Skeletal muscle cell (primary cell): ENCODE measurements at places on chromosomes 5 and 9.

DNA sequence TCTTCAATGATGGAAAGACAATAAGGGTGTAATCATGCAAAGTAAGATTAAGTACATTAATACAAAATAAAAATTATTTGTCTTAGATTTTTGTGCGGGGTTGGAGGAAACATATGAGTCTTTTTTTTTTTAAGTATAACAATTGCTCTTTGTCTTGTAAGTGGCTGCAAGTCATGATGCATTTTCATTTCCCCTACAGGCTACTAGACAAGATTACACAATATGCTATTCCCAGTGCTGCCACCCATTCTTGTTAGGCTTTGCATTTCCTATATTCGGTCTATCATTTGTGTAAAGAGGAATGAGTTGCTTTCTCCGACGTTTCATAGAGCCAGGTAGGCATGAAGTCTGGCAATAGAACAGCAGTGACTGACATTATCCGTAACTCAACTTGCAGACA, 294.2 kb upstream of the CYLC2 start:
- no peak for DNase-seq

GRCh38 chr5:173341961-173342430, 13.8 kb upstream of the STC2 start:
- no peak for DNase-seq

DNA sequence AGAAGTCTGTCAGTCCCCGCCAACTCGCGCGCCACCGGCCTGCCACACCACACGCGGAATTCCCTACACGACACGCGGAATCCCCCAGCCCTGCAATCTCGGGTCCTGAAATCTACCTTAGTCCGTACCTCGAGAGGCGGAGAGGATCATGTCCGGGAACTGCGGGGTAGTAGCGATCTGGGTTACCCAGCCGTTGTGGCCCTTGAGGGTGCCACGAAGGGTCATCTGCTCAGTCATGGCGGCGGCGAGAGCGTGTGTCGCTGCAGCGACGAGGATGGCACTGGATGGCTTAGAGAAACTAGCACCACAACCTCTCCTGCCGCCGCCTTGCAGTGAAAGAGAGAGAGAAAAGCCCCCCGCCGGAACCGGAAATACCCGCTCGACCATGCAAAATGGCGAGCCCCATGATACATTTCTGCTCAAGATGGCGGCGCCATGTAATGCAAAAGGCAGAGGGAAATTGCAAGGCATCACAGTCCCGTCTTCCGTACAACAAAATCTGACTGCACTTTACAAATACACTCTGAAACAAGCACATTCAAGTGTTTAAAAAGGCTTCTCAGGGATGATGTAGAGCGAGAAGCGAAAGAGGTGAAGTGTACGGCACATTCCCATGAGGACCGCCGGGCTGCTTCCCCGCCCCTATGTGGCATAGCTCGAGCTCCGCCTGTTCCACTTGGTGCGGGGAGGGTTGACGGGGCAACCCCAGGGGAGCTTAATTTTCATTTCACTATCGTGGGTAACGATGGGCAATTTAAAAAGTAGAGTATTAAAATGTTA, at the start of gene RACK1:
Gene RACK1 (minus strand): TSS at position 343 of the 780 bp plus-strand sequence. CDS start 106 bp downstream, at position 237.
- peak; percentile 60 for DNase-seq

- no peak for DNase-seq
These were observed 108.5 kb downstream of the RASGRF2 start for GRCh38 chr5:81068635-81069034.

- DNase-seq = no peak
These were observed 2.0 kb downstream of the ADCY2 start for GRCh38 chr5:7397937-7398336.

DNA sequence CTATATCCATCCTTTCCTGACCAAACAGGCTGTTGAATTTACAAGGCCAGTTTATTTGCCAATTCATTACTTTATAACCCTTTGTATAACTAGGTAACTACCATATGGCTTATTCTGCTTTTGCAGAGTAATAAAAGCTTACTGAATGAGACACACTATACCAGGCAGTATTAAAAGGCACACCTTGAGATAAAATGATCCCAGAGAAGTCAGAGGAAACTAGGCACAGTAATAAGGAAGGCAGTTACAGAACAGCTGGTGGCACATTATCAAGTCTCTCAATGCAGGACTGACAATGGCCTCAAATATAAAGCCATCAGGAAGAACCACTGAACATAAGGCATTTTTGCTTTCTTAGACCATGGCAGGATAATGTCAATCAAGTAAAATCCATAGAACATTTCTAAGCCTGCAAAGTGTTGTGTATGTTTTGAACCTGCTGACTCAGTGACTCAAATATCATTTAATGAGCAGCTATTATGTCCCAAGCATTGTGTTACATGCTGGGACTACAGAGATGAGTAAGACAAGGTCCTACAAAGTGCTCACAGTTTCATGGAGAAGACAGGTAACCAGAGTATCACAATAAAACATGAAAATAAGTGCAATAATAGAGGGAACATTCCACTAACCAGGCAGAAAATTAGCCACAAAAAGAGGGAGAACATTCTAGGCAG, 52.5 kb downstream of the OXCT1 start:
- DNase-seq = no peak

- no peak for DNase-seq
These were observed 132.1 kb downstream of the PDZD2 start for GRCh38 chr5:31770998-31771397.

DNA sequence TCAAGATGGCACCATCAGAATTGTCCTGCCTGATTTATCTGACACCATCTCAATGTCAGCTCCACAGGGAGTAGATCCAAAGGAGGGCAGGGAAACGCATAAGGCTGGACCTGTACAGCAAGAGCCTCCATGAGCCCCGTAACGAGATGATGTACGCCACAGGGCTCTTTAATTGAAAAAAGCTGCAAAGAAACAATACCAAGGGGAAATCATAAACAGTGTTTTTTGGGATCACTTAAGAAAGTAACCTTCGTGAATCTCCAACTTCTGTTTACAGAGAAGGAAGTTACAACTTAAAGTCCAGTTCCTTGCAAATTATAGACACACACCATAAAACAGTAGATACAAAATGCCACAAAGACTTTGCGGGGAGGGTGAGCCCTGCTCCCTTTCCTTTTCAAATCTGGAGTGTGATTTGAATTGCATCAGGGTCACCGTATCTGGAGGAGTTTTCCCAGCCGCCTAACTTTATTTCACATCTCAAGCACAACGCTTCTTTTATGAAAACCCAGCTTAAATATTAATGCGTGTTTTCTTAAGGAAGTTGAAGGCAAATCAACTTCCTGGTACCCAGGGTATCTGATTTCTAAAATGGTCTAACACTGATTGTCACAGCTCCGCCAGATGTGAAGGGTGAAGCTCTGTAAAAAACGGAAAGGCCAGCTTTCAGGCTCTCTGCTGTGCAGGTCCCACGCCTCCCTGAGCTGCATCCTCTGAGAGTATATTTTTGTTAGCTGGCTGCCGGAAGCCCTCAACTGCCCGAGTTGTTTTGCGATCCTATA, 88.9 kb downstream of the EBF1 start:
- DNase-seq = no peak

GRCh38 chr9:7089406-7090193, 331.8 kb downstream of the KDM4C start:
- no peak for DNase-seq

DNA sequence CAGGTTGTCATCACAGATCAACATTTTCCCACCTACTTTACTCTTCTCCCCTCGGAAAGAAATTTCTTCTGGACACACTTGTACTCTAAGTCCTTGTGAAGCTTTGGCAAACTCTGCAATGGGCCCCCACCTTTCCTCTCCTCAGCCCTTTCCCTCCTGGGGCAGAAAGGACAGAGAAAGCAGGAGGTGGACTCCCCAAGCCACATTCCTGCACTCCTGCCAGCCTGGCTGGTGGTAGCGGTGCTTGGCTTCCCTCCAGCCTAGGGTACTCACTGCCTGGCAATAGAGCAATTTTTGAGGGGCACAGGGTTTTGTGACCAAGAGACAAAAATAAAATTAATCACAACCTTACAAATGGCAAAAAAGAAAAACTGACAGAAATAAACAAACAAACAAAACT, 451.4 kb downstream of the ZSWIM6 start:
- no peak for DNase-seq

DNA sequence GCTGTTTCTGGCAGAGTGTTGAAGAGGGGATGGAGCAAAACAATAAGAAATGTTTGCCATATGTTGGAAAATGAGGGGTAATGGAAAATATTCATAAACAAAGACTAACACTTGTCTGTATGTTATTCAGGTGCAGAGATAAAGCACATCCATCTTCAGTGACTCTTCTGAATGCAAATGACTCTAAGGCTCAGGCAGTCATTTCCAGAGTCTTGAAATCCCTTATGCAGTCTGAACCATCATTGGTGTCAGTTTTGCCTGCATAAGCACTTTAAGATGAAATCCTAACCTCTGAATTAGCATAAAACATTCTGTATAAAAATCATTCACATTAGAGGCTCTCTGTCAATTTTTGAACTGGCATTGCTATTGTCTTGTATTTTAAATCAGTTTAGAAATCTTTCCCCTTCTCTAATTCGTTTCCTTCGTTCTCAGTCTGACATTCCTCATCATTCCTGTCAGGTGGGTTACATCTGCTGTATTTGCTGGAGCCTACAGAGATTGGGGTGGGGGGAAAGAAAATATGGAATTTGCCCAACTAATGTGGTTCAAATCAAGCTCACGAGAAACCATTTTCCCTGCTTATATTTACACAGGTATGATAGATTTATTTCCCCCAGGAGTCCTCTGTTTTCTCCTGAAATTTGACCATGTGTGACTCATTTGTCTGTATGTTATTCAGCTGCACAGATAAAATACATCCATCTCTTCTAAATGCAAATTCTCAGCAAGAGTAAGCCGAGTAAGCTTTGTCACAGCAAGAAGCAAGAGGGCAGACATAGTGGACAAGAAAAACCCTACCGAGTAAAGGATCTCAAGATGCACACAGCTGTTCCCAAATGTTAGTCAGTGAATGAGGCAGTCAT, 31.6 kb downstream of the ENC1 start:
- DNase-seq = no peak

DNA sequence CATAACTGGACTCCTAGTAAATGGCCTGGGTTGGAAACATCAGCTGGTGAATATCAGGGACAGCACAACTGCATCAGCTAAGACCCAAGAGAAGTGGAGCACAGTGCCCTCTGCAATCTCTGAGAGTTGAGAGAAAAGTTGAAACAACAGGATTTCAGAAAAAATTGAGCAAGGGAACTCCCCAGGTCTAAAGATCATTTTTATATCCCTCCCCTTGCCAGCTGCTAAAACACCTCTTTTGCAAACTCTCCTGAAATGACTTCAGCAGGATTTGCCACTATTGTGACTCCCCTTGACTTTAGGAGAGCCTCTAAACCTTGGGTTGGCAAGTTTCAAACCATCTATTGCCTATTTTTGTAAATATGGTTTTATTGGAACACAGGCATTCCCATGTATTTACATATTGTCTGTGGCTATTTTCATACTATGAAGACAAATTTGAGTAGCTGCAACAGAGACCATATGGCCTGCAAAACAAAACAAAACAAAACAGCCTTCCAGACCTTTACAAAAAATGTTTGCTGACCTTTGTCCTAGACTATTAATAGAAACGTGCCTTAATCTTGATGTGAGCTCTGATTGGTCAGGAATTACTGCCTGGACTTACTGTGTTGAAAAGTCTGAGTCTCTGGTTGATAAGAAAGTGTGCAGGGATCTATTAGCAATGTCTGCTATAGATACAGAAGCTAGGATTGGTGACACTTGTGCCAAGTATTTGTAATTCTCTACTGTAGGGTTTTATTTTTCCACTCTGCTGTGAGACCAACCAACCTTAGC, 37.7 kb upstream of the PLPPR1 start:
- no peak for DNase-seq

- DNase-seq = no peak
These were observed 303.1 kb downstream of the ENC1 start for GRCh38 chr5:74337254-74337983.

DNA sequence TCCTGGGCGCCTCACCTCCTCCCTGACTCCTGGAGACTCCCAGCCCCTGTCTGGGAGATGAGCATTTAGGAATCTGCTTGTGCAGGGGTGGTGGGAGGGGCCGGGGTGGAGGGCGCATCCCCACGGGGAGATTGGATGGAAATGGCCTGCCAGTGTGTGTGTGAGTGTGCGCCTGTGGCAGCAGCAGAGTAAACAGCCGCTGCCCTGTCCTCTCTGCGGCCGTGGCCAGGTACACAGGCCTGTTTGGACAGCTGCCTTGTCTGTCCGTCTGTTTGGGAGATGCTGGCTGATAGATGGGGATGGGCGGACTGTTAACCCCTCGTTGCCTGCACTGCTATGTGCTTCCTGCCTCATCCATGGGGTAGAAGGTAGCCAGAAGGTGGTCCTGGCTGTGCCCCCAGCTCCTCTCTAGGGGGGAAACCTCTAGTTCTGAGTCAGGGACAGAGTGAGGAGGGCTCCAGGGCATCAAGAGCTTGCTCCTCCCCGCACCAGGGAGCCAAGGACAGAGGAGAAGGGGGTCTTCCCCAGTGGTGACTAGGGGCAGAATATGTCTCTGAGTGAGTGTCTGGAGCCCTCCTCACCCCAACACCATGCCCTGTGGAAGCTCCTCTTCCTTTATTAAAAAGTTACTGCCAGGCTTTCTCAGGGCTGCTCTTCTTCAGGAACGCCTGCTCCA, 60.1 kb downstream of the LMX1B start:
- DNase-seq = peak; percentile 3

DNA sequence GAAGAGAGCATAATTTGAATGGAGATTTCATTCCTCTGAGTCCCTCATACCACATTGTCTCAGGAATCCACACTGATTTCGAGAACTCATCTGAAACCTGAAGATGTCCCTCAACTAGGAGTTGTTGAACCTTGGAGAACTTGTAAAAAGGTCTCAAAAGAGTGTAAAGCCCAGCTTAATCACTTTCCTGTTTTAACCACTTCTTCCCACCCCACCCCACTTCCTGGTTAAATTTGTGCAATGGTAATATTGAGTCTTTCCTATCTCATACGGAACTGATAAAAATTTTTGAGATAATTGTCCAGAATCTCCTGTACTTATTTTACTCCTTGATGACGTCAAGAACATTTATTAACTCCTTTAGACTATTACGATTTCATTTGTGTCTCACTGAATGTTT, 240.7 kb downstream of the ARRDC3 start:
- no peak for DNase-seq

DNA sequence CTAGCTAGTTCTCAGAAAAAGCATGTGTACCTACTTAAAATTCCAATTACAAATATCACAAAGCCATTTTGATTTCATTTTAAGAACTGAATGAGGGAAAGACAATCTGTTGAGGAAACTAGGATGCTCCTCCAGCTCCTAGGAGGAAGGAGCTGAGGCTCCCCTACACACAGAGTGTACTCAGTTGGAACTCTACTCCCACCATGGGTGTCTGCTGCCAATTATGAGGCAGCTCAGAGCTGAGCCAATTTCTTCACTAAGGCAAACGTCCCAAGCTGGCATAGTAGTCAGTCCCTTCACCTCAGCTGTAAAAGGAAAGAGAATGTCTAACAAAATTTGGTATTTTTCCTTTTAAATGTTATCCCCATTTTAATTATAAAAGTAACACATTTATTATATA, 300.0 kb upstream of the TRPC7 start:
- DNase-seq = no peak

- no peak for DNase-seq
These were observed 87.5 kb downstream of the FGF18 start for GRCh38 chr5:171506951-171507350.

- no peak for DNase-seq
These were observed 36.5 kb upstream of the RASA1 start for GRCh38 chr5:87231037-87231808.

- DNase-seq = no peak
These were observed 34.0 kb upstream of the ARAP3 start for GRCh38 chr5:141716009-141716408.
